ENCODE measurements at places on chromosomes 6 and 20. TPM values are rescaled to one million over a fixed set of nuclear protein-coding genes. Genes with fewer than 3 reads are reported as not detected.

SPATA25 gene
- 7.3 TPM for total RNA-seq

PAX1 gene
- total RNA-seq: not detected

MYBL2 gene
- total RNA-seq: 345 TPM

RIN2 gene
- 36.7 TPM for total RNA-seq

DNA sequence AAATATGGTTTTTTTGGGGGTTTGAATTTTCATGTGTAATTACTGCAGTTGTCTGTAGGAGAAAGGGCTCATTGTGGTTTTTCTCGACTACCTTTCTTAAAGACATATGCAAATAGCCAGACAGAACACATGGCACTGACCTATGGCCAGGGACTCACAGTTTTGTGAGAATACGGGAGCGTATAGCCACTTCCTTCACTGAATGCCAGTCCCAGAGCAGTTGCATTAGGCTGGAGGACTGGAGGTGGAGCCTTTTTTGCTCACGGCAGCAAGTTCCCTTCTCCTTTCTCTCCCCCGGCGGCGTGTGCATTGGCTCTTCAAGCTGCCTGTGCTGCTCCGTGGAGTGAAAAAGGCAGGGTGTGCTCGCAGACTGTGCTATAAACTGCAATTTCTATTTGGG is 114.9 kb downstream of the AKAP7 start:
- peak overlapping the region; percentile 51 for H3K4me3 ChIP-seq
- no peaks in the 10 kb centered on the region for H3K36me3 ChIP-seq
- no peaks in the 10 kb centered on the region for H3K27me3 ChIP-seq
- DNase-seq: peak; percentile 19

DNA sequence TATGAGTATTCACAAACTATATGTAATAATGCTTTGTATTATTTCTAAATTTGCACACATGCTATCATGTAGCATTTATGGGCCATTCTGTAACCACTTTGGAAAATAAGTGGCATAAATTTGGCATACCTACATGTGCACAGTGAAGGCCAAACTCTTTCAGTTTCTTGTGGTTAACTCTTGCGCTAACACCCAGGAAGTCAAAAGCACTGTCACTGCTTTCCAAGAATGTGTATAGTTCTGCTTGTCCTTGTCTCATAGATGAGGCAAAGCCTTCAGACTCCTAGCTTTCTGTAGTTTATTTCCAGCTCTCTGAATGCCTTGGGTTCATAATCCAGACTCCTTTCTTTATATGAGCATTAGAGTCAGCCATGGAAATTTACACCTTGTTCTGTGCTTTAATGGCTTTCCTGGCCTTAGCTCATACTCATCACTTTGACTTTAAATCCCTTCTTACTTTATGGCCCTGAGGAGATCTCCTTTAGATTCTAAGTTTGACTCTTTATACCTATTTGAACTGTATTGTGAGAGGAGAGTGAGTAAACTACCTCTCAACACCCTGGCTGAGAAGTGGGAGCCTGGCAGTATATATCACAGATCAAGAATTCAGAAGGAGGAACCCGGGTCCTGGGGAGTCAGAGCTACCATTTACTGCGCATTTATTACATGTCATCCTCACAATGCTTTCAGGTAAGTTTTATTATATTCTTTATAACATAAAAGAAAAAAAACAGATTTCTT is 949 bp upstream of the SLC17A3 start:
- H3K27ac ChIP-seq: no peak overlapping the region
- no peaks in the 10 kb centered on the region for H3K27me3 ChIP-seq
- no peaks in the 10 kb centered on the region for H3K36me3 ChIP-seq
- no peak for DNase-seq
- H3K4me1 ChIP-seq: no peaks in the 10 kb centered on the region
- H3K4me3 ChIP-seq: no peak overlapping the region

- H3K27ac ChIP-seq: no peak overlapping the region
- DNase-seq: no peak
- H3K4me1 ChIP-seq: no peaks in the 10 kb centered on the region
These were observed 20.8 kb downstream of the SDCBP2 start for GRCh38 chr20:1308067-1308701.

DNA sequence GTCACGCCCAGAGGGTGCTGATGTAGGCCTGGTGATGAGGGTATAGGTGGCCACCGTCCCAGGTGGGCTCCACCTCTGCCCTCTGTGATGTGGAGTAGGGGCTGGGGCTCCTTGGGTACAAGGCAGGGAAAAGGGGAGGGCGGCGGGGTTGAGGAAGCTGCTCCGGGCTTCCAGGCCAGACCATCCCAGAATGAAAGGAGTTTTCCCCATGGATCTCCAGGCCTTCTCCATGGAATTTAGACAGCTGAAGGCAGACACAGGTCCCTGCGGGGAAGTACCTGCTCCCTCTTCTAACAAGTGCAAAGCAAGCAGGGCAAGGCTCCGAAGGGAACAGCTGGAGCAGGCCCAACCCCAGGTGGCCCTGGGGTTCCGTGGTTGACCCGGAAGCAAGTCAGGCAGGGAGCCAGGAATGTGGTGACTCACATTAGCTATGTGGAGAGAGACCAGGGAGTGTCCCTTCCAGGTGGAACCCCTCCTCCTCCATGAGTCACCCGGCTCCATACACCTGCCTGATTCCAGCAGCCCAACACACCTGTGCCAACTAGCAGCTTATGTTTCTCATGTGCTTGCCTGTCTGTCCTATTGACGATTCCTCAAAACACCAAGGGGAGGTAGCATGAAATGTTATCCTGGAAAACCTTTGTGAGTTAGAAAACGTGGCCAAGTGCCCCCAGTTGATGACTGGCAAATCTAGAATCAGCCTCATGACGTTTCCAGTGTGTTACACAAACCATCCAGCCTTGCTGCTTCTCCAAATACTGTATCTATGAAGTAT is 59.7 kb upstream of the SNX9 start:
- peak overlapping the region; percentile 94 for H3K27ac ChIP-seq
- H3K27me3 ChIP-seq: no peaks in the 10 kb centered on the region
- H3K4me1 ChIP-seq: peaks cover 30% of the 10 kb centered on the region
- no peak overlapping the region for H3K4me3 ChIP-seq
- H3K36me3 ChIP-seq: no peaks in the 10 kb centered on the region

DNA sequence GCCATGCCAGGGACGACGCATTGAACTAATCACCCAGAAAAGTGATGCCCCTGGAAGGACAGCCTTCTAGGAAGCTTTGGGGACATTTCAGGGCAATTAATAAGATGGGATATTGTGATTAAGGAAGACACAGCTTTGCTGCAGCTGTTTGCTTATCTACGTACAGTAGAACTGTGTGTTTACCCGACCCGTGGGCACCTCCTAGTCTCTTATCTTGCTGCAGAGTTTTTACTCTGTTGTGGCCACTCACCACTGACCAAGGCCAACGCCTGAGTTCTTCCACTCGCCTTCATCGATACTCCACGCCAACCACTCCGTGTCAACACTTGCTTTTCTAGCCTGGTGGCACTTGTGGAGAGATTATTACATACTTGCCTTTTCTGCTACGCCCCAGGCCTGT is 105.9 kb upstream of the MLN start:
- peaks cover 12% of the 10 kb centered on the region for H3K4me1 ChIP-seq
- H3K27ac ChIP-seq: no peak overlapping the region
- no peaks in the 10 kb centered on the region for H3K27me3 ChIP-seq
- no peaks in the 10 kb centered on the region for H3K36me3 ChIP-seq

- DNase-seq: no peak
- H3K4me1 ChIP-seq: no peaks in the 10 kb centered on the region
- no peaks in the 10 kb centered on the region for H3K36me3 ChIP-seq
- H3K27ac ChIP-seq: no peak overlapping the region
- no peaks in the 10 kb centered on the region for H3K27me3 ChIP-seq
These were observed 231.5 kb downstream of the C6orf118 start for GRCh38 chr6:165077876-165078275.

DNA sequence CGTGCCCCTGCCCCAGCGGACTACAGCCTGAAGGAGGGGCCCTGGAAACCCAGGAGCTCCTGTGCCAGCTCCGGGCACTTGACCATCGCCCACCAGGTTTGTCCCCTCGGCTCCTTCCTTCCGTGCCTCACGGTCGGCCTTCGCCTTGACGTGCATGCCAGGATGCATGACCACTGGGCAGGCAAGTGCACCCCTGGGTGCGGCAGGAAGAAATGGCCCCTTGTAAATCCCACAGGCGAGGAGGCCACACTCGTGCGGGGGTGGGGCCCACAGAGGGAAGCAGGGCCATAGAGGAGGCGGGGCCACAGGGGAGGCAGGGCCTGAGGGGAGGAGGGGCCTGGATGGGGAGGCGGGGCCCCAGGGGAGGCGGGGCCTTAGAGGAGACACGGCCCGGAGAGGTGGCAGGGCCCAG is 81.7 kb downstream of the YTHDF1 start:
- no peak overlapping the region for H3K4me3 ChIP-seq
- DNase-seq: peak; percentile 60
- no peaks in the 10 kb centered on the region for H3K4me1 ChIP-seq
- H3K27me3 ChIP-seq: peaks cover 3% of the 10 kb centered on the region
- H3K27ac ChIP-seq: no peak overlapping the region

- DNase-seq: no peak
- H3K27me3 ChIP-seq: no peaks in the 10 kb centered on the region
- H3K27ac ChIP-seq: no peak overlapping the region
- no peaks in the 10 kb centered on the region for H3K4me1 ChIP-seq
- H3K36me3 ChIP-seq: peaks cover 4% of the 10 kb centered on the region
- no peak overlapping the region for H3K4me3 ChIP-seq
These were observed 90.1 kb downstream of the TAF4 start for GRCh38 chr20:61975407-61976129.

DNA sequence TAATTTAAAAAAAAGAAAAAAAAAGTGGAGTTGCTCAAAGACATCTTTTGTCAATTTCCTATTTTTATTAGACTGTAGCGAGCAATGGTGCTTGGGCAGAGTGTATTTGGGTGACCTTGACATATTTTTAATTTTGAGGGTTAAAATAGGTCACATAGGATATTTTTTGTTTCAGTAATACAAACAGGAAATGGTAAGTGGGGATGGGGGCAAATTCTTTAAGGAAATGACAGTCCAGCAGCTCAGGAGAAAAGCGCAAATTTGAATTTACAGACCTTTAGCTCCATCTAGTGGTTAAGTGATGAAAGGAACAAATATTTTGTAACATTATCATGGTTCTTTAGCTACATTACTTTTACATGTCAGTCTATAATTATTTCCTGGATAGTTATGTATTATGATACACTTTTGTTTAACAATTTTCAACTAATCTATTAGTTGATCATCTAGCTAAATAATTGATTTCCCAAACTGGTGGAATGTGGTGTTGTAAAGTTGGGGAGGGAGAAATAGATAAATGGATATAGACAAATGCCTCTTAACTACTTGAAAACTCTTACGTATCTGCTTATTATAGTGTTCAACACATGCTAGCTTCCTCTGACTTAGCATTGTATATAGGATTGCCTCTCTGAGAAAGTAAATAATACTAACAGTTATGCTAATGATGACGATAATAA is 10.0 kb downstream of the CITED2 start:
- H3K27me3 ChIP-seq: no peaks in the 10 kb centered on the region
- peaks cover 24% of the 10 kb centered on the region for H3K4me1 ChIP-seq
- H3K4me3 ChIP-seq: no peak overlapping the region
- no peaks in the 10 kb centered on the region for H3K36me3 ChIP-seq
- DNase-seq: peak; percentile 47
- no peak overlapping the region for H3K27ac ChIP-seq

DNA sequence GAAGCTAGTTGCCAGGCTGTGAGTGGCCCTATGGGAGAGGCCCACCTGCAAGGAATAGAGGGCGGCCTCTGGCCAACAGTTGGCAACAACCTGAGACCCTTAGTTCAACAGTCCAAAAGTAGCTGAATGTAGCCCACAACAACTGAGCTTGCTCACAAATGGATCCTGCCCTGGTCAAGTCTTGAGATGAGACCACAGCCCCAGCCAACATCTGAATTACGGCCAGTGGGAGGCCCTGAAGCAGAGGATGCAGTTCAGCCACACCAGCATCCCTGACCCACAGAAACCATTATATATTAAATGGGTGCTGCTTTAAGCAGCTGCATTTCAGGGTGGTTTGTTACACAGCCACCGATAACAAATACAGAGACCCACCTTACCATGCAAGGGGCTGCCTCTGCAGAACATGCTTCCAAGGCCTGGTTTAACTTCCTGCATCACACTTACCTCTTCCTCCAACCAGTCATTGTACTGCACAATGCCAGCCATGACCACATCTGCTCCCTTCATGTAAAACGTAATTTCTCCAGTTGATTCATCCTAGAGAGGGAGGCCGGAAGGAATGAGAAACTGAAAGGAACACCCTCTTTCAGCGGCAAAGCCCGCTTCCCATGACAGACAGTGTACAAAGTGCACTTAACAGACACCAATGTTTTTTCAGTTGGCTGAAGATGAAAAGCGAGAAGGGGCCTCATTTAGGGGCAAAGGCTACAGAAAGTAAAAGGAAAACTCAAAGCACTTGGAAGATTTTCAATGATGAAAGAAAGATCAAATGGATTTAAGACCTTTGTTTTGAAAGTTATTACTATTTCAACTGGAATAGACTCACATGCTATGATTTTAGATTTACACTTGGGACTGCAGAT is 86.2 kb upstream of the NFATC2 start:
- no peak overlapping the region for H3K27ac ChIP-seq
- H3K4me3 ChIP-seq: no peak overlapping the region
- DNase-seq: no peak
- H3K27me3 ChIP-seq: no peaks in the 10 kb centered on the region
- H3K4me1 ChIP-seq: peaks cover 9% of the 10 kb centered on the region
- peaks cover 5% of the 10 kb centered on the region for H3K36me3 ChIP-seq

- H3K36me3 ChIP-seq: no peaks in the 10 kb centered on the region
- H3K4me3 ChIP-seq: no peak overlapping the region
- no peak for DNase-seq
- H3K27me3 ChIP-seq: no peaks in the 10 kb centered on the region
- no peak overlapping the region for H3K27ac ChIP-seq
These were observed 279.6 kb downstream of the NRN1 start for GRCh38 chr6:5726976-5727718.

Data from Caco-2 (cell line).